ENCODE measurements at places on chromosomes 5 and 9. TPM values are rescaled to one million over a fixed set of nuclear protein-coding genes. Genes with fewer than 3 reads are reported as not detected.
A peak's percentile ranks its signal among the peaks of the same experiment; 100 is the strongest.

- no peak for DNase-seq
Observed at GRCh38 chr5:24703934-24704333, 59.2 kb upstream of the CDH10 start.

The TAF11L5 gene
- not detected for total RNA-seq

- DNase-seq = no peak
Observed at GRCh38 chr5:154923441-154924430, 14.3 kb downstream of the GEMIN5 start.

DNA sequence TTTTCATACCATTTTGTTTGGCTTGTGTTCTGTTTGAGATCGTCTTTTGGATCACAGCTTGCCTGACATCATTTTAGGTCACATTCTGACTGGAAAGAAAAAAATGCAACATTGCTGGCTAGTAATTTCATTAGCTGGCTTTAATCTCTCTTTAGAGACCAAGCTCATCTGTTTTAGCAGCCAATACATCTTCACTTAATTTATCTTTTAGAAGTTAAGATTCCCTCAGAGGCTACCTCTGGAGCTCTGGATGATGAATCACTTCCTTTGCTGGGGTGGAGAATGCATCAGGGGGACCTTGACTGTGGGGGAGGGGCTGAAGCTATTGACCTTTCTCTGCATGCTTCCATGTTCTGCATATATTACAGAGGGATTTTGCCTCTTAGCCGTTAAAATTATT, 181.5 kb upstream of the OTULINL start:
- DNase-seq = peak; percentile 77

- DNase-seq = no peak
Observed at GRCh38 chr9:73173557-73174329, 22.1 kb downstream of the ANXA1 start.

GRCh38 chr9:87793292-87793691, 67.4 kb downstream of the CTSL start:
- peak; percentile 91 for DNase-seq

GRCh38 chr5:166517976-166518375, 1773.5 kb upstream of the WWC1 start:
- DNase-seq = no peak

GRCh38 chr9:21121595-21122251, 19.9 kb downstream of the IFNW1 start:
- no peak for DNase-seq

- DNase-seq = no peak
Observed at GRCh38 chr9:134355561-134356279, 29.5 kb downstream of the RXRA start.

GRCh38 chr5:168784454-168784853, 205.3 kb upstream of the PANK3 start:
- no peak for DNase-seq

DNA sequence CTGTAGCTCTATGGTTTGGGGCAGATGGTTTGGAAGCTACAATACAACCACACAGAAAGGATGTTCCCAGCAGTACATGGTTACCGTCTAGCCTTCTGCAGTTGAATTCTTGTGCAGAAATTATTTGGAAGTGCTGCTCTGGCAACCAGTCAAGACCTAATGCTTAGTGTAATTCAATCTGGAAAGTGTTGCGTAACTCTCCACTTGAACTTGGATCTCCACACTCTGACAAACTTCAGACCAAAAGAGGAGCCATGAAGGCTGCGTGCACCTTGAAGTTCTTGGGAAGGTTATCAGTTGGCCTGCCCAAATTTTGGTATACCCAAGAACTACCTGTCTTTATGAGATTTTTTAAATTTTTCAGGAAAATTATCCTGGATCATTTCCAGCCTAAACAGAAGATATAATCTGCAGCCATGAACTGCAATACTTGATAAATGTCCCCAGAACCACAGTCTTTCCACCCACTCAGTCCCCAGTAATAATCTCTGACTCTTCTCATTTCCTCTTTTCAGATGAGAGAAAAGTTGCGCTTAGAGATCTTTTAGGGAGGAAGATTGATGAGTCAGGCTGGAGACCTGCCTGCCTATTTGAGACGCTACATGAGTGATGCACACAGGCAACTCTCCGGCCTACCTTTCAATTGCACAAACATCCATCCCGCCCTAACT, 159.9 kb downstream of the FANCC start:
- peak; percentile 97 for DNase-seq

DNA sequence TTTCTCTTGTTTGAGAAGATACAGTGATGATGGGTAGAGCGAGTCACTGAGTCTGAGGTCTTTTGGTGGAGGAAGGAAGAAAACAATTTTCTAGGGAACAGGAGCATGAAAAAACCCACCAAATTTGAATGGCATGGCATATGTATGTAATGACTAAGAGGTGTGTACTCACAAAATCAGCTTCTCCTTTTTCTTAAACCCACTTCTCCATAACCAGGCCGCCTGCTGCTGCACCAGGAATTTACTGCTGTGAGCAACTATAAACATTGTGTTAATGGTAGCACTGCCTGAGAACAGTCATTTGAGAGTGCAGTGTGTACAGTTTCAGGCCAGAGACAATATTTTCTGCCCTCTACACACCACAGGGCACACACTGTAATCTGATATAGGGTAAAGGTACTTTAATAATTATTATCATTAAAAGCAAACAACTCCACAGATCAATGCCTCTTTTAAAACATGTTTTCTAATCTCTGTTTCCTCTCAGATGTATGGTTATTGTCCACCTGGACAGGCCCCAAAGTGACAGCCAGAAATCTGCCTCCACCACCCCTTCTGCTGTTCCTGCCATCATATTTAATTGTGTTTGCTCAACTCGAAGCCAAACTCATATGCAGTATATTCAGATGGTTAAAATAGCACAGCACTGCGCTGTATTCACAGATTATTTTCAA, 241.6 kb downstream of the KIAA0825 start:
- DNase-seq = no peak

The FRRS1L gene
- 0.18 TPM for total RNA-seq

The UGT3A1 gene
- not detected for total RNA-seq

- DNase-seq = no peak
Observed at GRCh38 chr5:123350742-123351141, 72.5 kb downstream of the CEP120 start.

The OR1L4 gene
- total RNA-seq = not detected

- no peak for DNase-seq
Observed at GRCh38 chr9:121230256-121230655, 28.6 kb upstream of the RAB14 start.

GRCh38 chr9:126474786-126475485, 138.8 kb upstream of the LMX1B start:
- DNase-seq = peak; percentile 18

DNA sequence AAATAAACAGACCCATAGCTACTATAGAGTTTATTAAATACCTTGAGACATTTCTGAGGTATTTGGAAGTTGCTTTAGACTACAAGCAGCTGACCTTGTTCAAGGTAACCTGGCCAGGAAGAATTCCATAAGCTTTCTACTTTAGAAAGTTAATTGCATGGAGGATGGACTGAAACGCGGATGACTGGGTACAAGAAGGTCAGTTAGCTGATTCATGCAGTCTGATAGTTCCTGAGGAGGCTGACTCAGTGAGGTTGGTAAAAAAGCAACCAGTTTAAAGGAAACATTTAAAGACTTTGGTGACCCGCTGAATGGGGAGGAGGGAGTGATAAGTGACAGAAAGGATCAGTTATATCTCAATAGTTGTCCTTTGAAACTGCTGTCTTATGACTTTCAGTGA, 670.1 kb upstream of the CDH9 start:
- no peak for DNase-seq

- no peak for DNase-seq
Observed at GRCh38 chr5:644509-644908, 32.4 kb downstream of the CEP72 start.

- peak; percentile 30 for DNase-seq
Observed at GRCh38 chr9:72352911-72353388, 12.1 kb downstream of the ZFAND5 start.

The GRM6 gene
- not detected for total RNA-seq

Measured in fibroblast of the aortic adventitia (primary cell).